GF-D8 (cell line): ENCODE measurements at places on chromosomes 16 and 17.
A peak's percentile ranks its signal among the peaks of the same experiment; 100 is the strongest.

DNA sequence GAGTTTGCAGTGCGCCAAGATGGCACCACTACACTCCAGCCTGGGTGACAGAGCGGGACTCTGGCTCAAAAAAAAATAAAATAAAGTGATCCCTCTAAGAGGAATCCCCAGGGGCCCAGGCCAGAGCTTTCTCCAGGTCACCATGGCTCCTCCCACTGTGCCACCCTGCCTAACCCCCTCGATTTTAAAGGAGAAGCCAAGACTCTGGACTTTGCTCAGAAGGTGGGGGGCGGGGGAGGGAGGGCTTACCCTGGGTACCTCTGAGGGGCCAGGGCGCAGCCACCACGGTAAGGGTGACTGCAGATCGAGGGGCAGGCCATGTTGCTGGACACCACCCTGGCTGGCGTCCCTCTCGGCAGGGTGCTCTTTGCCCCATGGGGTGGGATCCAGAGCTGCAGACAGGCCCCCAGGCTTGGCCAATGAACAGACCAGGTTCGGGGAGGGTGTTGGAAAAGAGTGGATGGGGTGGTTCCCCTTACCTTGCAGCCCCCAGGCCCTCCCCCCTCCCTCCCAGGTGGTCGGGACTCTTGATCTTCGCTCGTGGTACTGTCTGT lies 455 bp upstream of the GRB7 start:
- no peak for DNase-seq

DNA sequence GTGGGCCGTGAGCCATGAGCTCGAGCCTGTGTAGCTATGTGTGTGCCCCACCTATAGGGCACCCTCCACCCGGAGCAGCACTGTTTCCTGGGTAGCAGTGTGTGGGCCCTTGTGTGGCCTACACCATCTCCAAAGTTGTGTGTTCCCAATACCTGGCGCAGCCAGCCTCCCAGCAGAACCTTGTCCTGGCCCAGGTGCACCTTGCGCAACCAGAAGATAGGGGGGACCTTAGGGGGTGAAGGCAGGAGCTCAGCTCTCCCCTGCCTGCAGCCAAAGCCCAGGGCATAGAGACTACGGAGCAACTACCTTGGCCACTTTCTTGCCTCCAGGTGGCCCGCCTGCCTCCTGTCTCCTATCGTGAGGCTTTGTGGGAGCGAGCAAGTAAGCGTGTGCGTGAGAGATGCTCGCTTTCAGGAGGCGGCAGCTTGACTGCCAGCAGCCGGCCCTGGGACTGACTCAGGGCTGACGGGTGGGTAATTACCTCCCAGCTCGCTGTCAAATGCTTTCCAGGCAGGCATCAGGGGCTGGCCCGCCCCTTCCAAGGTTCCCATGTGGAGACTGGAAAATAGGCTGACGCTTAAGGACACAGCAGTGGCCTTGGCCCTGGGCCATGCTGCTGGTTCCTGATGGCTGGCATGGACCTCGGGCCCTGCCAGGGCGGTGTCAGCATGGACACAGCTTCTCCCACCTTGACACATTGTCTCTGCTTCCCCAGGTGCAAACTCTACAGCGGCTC lies 19.0 kb downstream of the TRAF7 start:
- DNase-seq, result no peak

- DNase-seq, result no peak
Measured at GRCh38 chr17:64152428-64153125, 22.6 kb upstream of the ERN1 start.

DNA sequence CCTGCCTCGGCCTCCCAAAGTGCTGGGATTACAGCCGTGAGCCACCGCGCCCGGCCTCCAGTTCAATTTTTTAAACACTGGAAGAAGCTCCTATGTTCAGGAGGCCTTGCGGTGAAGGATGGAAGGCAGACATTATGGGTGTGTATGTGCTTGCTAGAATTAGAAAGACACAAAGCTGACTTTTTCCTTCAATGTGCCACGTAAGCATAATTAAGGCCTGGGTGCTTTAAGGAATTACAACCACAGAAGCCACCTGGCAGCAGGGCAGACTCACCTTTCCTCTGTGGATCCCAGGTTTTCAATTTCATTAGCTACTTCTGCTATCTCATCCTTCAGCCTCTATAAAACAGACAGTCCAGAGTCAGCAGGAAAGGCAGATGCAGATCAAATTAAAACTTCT lies 74.2 kb downstream of the CYTH1 start:
- no peak for DNase-seq

GRCh38 chr17:72811976-72812687 lies 280.4 kb downstream of the SLC39A11 start:
- peak; percentile 27 for DNase-seq

DNA sequence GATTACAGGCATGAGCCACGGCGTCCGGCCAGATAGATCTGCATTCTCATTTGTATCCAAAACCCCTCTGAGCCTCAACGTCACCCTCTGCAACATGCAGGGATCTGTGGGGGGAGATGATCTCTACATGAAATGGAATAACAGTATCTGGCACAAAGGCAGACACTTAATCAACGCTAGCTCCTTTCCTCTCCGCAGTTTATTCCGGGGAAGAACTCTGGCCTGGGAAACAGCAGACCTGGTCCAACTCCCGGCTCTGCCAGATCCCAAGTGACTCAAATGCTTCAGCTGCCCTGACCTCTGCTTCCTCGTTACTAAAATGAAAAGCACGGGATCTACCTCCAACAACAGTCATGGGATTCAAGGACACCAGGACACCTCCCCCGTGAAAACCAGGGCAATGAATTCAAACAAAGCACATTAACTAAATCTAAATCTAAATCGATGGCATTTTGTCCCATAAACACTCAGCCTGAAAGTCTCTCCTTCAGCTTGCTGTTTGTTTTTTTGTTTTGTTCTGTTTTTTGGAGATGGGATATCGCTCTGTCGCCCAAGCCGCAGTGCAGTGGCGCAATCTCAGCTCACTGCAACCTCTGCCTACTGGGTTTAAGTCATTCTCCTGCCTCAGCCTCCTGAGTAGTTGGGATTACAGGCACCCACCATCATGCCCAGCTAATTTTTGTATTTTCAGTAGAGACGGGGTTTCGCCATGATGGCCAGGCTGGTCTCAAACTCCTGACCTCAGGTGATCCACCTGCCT lies 78.2 kb downstream of the NXN start:
- DNase-seq, result no peak

GRCh38 chr16:87053016-87053982 lies 263.9 kb downstream of the C16orf95 start:
- DNase-seq, result no peak
